HS-27A (cell line): ENCODE measurements at places on chromosomes 16 and 17.

GRCh38 chr17:14135906-14136590 lies 66.7 kb downstream of the COX10 start:
- no peak for DNase-seq

GRCh38 chr17:17069849-17070248 lies 27.6 kb downstream of the MPRIP start:
- DNase-seq = no peak

DNA sequence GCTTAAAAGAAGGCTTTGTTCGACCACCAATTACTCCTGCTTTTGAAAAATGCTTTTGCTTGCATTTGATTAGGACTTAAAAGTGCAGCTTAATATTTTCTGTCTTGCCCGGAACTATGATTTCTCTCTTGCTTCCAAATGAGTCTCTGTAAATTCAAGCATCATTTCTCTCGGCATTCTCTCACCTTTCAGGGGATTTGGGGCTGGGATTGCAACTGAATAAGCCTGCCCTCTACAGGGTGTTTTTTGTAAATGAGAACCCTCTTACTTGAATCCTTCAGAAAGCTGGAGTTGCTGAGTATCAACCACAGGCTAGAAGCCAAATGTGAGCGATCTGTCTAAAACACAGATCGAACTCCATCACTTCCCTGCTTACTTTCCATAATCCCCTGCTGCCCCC lies 234.6 kb downstream of the TMEM114 start:
- no peak for DNase-seq

DNA sequence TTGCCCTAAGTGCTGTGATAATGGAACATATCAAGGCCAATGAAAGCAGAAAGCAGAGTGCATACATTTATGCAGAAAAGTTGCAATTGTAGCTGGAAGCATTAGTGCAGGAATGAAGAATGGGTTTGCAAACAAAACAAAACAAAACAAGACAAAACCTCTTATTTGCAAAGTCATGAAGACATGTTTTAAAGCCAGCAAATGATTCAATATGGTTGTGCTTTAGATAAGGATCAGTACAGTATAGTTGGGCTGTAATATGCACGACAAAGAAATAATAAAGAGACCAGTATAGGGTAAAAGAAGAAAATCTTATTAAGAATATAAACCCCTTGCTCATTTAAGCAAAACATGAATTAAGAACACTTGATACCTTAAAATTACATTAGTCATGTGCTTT lies 398.1 kb downstream of the KIF2B start:
- no peak for DNase-seq

DNA sequence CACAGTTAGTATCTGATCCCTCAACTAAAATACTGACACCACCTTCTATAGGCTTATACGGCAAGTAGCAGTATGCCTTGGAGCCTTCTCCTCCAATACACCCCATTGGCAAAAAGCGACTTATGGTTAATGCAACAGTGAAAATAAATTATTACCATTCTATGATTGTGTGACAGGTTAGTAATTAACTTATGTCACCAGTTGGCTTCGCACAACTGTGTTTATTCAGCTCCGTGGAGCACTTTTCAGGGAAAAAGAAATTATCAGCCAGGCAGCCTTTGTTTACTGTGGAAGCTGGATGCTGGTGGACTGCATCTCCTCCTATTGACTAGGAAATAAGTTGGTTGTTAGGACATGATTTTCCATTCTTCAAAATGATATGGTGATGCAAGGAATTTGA lies 833.8 kb upstream of the RBFOX1 start:
- DNase-seq = no peak

GRCh38 chr16:79466111-79466510 lies 134.4 kb downstream of the MAF start:
- no peak for DNase-seq

- DNase-seq = no peak
Measured at GRCh38 chr17:70165383-70165782, 3.9 kb upstream of the KCNJ2 start.

GRCh38 chr17:66602659-66603384 lies 232.1 kb upstream of the CACNG5 start:
- DNase-seq = no peak

GRCh38 chr17:52147431-52147830 lies 11.1 kb downstream of the CA10 start:
- DNase-seq = no peak

DNA sequence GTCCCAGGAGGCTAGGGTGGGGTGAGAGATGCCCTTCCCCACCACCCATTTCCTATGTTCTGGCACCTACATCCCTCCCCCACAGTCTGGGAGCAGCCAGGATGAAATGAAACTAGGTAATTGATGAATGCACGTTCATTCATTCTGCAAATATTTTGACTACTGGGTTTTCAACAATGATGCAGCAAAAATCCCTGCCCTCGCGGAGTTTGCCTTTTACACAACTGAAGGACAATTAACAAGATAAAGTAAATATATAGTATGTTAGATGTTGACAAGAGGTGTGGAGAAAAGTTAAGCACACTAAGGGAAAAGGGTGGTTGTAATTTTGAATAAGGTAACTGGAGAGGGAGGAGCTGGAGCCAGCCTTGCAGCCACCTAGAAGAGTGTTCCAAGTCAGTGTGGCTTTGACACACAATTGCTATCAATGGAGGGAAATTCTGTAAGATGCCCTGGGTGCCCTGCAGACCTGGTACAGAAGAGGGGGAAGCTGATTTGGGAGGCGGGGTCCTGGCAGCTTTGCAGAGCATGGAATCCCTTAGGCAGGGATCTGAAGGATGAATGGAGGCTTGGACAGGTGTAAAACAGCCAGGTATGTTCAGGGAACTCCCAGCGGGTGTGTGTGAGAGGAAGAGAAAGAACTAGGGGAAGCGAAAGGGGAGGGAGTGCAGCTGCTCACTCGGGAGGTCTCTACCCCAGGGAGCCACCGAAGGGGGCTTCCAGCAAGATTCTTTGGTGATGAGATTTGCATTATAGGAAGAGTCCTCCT lies 2.5 kb downstream of the TMEM92 start:
- DNase-seq = no peak

DNA sequence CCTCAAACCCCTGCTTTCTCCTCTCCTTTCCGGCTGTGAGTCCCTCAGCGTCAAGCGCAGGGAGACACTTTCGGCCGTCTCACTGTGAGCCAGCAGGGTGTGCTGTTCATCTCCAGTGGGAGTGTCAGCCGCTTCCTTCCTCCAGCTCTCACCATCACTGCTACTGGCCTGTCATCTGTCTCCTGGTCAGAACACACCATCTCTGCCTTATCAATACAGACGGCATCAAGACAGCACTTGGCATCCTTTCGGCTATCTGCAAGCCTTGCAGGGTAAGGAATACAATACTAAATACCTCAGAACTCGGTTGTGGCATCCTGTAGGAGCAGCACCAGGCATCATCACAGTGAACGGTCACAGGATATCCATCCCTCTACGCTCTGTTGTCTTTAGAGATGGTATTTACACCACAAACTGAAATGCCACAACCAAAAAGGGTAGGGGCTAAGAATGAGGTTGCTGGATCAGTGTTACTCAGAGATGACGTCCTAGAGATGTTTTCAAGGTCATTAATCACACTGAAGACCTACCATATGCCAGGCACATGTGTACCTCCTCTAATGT lies 20.7 kb upstream of the CMTM4 start:
- DNase-seq = no peak

- DNase-seq = no peak
Measured at GRCh38 chr16:26334218-26335111, 642.7 kb downstream of the HS3ST4 start.

- no peak for DNase-seq
Measured at GRCh38 chr17:19284005-19284959, 47.1 kb downstream of the EPN2 start.

DNA sequence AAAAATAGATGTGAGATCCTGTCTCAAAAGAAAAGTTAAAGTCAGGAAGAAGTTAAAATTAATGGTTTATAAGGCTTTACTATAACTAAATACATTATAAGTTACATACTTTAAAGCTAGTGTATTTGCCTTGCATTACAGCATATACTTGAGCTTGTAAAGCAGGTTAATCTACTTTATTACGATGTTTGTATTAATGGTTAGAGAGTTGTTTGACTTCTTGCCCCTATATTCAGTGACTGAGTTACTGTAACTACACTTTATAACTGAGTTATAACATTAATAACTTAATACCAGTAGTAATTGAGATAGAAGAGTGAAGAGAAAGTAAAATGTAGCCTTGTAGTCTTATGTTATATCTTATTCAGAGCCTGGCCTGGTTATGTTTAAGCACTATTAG lies 22.9 kb downstream of the CLTC start:
- DNase-seq = no peak

GRCh38 chr16:4498546-4499195 lies 22.5 kb downstream of the HMOX2 start:
- no peak for DNase-seq

- DNase-seq = no peak
Measured at GRCh38 chr16:20969386-20969785, 68.8 kb downstream of the LYRM1 start.

- no peak for DNase-seq
Measured at GRCh38 chr17:51391982-51392654, 131.8 kb downstream of the UTP18 start.
